ENCODE measurements at places on chromosomes 2 and 18. TPM values are rescaled to one million over a fixed set of nuclear protein-coding genes. Genes with fewer than 3 reads are reported as not detected.
A peak's percentile ranks its signal among the peaks of the same experiment; 100 is the strongest.

DNA sequence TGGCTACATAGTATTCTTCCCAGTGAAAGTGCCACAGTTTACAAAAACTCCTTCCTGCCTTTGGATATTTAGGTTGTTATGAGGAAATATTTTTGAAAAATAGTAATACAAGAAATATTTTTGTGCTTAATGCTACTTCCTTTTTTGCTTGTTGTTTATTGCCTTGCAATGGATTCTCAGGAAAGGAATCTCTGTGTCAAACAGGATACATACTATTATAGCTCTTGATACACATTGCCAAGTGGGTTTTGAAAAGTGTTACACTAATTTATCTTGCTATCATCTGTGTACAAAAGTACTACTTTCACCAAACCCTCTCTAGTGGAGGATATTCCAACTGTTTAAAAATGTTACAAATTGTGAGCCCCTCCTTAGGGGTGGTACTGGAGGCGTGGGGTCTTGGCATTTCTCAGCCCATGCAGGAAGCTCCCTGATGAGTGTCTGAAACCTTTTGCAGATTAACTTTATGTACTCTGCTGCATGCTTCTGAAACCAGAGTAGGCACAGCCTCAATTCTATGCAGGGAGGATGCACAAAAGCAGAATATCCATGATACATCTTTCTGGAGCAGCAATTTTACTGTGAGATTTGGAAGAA, 54.5 kb downstream of the EVA1A start:
- no peak for DNase-seq

FZD7 gene
- 37.8 TPM for total RNA-seq

GRCh38 chr2:165793779-165794535, at the start of gene GALNT3:
Gene GALNT3, minus strand, starts transcription at chr2:165794247. Its CDS starts 23,547 bp downstream, at chr2:165770700.
- peak; percentile 83 for DNase-seq

CPO gene
- not detected for total RNA-seq

- no peak for DNase-seq
Observed at GRCh38 chr2:207328944-207329386, 163.2 kb upstream of the KLF7 start.

DNA sequence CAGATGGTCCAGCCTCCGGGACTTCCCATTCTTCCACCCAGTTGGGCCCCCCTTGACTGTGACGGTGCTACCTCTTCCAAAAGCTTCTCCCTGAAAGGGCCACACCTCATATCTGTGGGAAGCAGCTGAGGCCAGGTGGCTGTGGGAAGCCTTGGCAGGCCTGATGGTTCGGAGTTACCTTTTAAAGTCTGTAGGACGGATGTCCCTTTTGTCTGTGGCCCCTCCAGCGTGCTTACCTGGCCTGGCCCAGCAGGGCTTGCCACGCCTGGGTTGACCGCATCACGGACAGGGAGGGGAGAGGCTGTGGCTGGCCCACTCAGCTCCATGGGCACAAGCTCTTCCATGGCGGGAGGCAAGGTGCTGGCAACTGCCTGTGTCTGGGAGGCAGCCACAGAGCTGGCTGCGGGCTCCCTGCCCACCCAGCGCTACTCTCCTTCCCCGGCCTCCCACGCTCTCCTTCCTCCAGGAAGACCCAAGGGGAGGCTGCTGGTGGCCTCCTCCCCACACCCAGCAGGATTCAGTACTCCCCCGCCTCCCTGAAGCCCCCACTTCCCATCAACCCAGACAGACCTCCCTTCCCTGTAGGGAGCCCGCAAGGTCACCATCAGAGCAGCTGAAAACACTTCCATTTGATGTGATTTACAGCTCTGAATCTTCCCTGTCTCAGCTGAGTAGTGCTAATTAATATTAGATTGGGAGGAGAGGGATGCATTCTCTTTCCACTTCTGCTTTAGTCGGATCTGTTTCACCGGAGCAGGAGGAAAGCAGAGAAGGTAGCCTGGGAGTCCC, 52.8 kb downstream of the EDAR start:
- DNase-seq = no peak

MAL gene
- total RNA-seq = not detected

NTSR2 gene
- not detected for total RNA-seq

METAP1D gene
- total RNA-seq = 8.5 TPM

DNA sequence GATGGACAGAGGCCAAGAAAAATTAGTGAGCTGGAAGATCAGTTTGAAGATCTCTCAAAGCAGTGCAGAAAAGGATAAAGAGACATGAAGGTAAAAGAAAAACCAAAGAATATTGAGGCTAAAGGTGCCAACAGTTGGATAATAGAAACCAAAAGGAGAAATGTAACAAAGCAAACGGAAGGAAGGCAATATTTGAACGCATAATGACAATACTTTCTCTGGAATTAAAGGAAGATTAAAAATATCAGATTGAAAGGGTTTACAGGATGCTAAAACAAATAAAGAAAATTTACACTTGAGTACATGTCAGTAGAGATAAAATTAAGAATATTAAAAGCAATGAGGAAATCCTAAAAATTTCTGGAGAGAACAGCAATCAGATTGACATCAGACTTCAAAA, 125.9 kb upstream of the SEC11C start:
- no peak for DNase-seq

- DNase-seq = no peak
Observed at GRCh38 chr2:88747990-88748389, 56.5 kb downstream of the RPIA start.

TEKT4 gene
- not detected for total RNA-seq

OSR1 gene
- 6.1 TPM for total RNA-seq

DNA sequence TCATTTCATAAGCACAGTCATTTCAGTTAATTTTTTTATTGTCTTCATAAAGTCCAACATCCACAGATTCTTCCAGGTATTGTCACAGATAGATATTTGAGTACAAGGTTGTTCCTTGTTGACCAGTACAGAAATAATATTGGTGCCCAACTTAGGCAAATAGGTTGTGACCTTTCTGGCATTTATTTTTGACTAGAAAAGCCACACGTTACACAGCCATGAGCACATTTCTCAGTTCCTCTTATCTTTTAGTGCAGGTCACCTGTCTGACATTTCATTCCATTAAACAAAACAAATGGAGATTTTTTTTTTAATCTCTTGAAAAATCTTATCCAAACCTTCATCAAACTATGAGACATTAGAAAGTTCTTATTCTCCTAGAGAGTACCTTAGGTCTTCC, 428.8 kb downstream of the ZNF521 start:
- DNase-seq = no peak

DNA sequence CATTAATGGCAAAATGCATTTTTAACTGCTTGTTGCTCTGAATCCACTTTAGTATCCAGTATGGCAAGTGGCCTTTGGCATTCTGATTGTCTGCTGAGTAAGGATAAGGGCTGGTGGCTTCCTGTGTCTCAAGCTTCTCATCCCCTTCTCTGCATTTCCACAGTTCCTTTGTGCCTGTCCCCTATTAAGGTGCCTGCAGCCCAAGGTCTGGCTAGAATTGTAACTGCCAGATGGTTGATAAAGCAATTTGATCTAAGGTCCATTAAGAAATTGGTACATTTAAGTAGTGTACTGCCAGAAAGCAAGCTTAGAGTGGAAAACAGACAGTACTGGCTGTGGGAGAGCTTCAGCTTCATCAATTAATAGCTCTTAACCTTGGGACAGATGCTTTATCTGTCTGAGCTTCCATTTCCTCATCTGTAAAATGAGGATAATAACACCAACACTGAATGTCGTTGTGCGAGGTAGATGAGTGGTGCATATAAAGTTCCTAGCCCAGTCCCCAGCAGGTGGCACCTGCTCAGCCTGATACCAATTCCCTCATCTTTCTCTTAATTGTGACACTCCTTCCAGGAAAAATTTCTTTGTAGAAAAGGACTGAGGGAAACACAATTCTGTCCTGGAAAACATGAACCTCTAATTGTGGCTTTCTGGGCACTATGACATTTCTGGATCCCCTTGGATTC, 570.6 kb upstream of the GCFC2 start:
- no peak for DNase-seq

LYG1 gene
- 1.8 TPM for total RNA-seq

SERPINB12 gene
- not detected for total RNA-seq

- DNase-seq = no peak
Observed at GRCh38 chr2:36438449-36438977, 82.9 kb downstream of the CRIM1 start.

DNA sequence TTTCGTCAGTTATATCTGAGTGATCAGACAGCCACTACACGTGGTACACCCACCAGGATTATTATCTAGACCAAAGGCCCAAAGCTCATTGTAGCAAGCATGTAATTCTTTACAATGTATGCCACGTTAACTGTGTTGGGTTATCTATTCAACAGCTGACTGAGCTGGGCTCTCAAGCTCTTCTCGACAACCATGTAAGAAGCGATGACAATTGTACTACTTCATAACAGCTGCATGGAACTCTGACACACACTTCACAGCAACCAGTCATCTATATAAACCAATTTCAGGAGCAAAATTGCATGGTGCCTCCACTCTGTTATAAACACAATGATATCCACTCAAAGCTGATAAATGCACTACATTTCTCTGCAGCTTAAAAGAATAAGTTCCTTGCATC, 701.8 kb downstream of the NR4A2 start:
- DNase-seq = no peak

GRCh38 chr2:23569761-23570365, 184.9 kb downstream of the KLHL29 start:
- no peak for DNase-seq

DNA sequence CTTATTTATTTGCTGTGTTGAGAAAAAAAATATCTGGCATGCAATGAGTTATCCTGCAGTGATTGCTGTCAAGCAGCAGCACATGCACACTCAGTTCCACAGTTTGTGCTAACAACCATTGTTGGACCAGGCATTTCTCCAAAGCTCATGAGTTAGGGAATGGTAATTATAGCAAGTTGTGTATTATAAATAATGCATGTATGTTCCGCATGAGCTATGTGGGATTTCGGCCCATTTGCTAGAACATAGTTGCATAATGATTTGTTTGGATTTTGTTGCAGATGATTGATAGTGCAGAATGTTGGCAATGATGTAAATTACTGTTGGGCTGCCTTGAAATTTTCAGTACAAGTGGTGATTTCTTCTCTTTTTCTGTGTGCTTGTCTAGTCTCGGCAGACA, 10.7 kb downstream of the KCNJ3 start:
- no peak for DNase-seq

CHCHD5 gene
- 31.4 TPM for total RNA-seq

GALNT14 gene
- total RNA-seq = 4.1 TPM

GRCh38 chr2:74762789-74763188, 71.1 kb upstream of the HK2 start:
- peak; percentile 2 for DNase-seq

Measured in osteocyte (in vitro differentiated cells).